ENCODE measurements at places on chromosomes 7 and 10.

GRCh38 chr7:139108266-139109187 is 993 bp downstream of the ZC3HAV1 start:
- DNase-seq, result no peak

DNA sequence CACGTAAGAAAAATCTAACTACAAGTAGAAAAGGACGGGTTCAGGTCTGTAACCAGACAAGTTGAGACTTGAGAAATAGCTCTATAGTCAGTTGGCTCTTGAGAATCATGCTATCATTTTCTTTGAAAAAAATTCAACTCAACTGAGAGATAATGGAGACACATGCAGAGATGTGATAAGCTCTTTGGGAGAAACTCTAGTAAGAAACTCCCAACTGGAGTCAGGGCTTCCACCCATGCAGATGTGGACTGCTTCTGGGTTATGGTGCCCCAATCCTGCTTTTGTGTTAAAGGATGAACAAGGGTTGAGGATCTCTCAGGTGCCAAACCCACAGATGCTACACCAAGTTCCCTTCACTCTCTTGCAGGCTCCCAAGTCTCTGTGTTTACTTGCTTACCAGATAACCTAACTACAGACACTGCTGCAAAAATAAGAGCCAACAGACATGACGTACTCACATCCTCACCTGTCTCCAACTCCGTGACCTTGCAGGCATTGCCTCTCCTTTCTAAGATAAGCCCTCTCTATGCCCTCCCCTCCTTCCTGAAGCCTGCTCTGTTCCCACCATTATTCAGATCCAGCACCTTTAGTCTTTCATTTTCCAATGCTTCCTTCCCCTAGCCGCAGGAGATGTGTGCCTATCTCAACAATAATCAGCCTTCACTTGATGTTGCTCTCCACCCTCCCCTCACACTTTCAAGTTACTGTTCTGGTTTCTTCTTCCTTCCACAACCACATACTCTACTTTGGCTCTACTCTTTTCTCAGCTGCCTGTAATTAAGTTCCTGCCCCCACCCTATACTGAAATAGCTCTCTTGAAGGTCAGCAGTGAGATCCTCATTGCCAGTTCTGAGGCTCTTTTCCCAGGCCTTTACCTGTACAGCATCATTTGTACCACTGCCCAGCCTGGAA is 130.0 kb downstream of the ICA1 start:
- DNase-seq, result no peak

GRCh38 chr7:54882694-54883093 is 123.7 kb upstream of the SEC61G start:
- no peak for DNase-seq

DNA sequence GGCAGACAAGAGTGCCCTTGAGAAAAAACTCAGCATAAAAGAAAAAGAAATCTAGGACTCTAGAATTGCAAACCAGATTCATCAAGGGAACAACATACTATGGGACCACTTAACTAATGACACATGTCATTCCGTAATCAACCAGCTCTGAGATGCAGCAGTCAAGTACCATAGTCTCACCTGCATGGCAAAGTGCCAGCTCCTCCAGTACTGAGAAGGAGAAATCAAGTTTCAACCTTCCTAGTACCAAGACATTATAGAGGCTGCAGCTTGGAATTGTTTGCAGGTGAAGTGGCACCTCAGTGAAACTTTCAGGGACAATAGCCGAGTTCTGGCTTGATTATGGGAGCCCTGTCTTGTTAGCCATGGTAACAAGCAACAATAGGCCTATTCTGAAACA is 11.5 kb downstream of the STEAP1 start:
- no peak for DNase-seq

GRCh38 chr7:80766724-80767123 is 128.3 kb downstream of the CD36 start:
- DNase-seq, result no peak

- no peak for DNase-seq
These were observed 181.8 kb downstream of the GPR158 start for GRCh38 chr10:25356609-25357008.

DNA sequence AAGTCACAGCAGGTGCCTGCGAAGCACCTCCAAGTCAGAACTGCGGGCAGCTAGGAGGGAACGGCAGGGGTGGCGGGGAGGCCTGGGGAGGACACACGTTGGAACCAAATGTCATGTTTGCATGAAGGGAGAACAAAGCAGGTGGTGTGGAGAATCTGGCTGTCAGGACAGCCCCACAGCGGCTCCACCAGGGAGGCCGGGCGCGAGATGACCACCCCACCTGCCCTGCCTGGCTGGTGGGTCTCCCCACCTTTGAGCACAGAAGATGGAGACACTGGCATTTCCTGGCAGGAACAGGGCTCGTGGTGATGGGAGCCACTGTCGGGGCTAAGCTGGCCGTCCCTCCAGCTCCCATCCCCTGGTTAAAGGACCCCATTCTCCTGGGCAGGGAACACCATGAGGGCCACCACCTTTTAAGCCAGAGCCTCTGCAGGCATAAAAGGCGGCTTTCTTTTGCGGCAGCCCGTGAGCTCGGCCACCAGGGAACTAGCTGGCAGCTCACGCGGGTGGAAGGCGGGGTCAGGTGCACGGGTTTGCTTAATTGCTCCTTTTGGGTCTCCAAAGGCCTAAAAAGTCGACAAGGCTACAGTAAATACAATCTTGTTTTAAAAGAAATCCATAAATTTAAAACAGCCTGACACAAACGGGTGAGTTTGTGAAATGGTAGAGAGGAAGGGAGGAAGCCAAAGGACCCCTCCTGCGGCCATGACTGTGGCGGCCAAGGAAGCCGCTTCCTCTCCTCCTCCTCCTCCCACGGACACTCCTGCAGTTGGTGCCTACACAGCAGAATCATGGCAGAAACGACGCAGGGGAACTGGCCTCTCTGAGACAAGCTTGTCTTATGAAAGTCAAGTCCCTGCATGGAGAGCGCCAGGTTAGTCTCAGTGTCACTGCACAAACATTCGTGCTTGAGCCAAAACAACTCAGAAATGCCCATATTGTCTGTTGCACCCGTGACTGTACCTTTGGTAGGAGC is 213.8 kb downstream of the DNAJB6 start:
- DNase-seq, result no peak

- DNase-seq, result no peak
These were observed 209.5 kb upstream of the KIAA1217 start for GRCh38 chr10:23999445-23999844.
